ENCODE measurements at places on chromosomes 1 and 21.

- no peak for DNase-seq
These were observed 7.3 kb downstream of the OR2M5 start for GRCh38 chr1:248152056-248152827.

- no peak for DNase-seq
These were observed 70.2 kb downstream of the NFIA start for GRCh38 chr1:61152469-61153105.

- DNase-seq: peak; percentile 16
These were observed 974 bp upstream of the FNBP1L start for GRCh38 chr1:93446837-93447451.

DNA sequence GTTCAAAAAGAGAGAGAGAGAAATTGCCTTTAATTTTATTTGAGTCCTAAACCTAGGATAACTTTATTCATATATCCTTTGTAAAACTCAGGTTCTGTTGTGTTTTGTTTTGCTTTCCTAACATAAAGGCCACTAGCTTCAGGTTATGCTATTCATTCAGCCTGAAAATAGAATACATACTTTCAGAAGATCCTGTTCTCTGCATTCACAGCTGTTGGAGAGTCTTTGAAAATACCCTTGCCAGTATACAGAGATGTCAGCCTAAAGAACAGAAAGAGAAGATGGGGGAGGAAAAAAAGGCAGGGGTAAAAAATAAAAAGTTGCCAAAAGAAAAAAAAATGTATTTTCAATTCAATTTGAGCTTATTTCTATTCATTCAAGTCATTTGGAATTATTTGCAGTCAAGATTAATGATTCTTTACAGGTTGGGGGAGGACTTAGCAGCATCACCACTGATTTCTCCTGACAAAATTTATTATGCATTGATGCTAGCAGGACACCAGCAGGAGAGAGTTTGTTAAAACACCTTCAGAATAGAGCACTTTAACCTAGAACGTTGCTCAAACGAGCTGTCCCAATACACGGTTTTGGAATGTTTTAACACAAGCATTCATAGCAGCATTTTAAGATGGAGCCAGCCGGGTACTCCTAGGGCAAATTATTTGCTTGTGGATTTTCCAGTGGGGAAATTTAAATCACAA lies 318.5 kb downstream of the NTNG1 start:
- no peak for DNase-seq

DNA sequence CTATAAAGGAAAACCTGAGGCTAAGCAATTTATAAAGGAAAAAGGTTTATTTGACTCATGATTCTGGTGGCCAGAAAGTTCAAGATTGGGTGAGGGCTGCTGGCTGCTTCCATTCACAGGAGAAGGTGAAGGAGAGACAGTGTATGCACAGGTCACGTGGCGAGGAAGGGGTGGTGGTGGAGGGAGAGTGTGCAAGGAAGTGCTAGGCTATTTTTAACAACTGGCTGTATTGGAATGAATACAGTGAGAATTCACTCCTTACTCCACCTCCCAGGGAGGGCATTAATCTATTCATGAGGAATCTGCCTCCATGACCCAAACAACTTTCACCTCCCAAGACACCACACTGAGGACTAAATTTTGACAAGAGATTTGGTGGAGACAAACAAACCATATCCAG lies 51.0 kb downstream of the SYDE2 start:
- no peak for DNase-seq

GRCh38 chr1:209062863-209063262 lies 520.7 kb upstream of the CAMK1G start:
- no peak for DNase-seq

GRCh38 chr1:180539136-180539535 lies 19.6 kb upstream of the OVAAL start:
- no peak for DNase-seq

- DNase-seq: no peak
These were observed 117.0 kb downstream of the UBE2U start for GRCh38 chr1:64320470-64320869.

DNA sequence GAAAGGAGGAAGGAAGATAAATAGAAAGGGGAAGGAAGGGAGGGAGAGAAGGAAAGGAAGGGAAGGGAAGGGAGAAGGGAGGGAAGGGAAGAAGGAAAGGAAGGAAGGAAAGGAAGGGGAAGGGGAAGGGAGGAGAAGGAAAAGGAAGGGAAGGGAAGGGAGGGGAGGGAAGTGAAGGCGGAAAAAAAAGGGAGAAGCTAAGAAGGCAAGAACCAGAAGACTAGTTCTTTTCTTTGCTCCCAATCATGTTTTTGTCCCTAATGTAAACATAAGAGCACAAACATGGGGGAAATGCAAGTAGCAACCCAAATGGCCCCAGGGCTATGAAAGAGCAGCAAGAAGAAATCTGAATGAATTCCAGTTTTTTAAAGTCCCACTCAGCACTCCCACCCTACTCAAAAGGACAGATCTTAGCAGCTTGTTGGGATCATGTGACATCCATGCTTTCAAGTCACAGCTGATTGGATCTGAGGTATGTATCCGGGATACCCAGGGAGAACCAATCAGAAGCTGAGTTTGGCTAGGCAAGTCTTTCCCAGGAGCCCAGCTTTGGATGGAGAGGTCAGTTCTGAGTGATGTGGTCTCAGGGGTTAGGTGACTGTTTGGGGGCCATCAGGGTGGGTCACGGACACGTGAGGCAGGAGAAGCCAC lies 24.2 kb upstream of the FHAD1 start:
- no peak for DNase-seq

- no peak for DNase-seq
These were observed 6.8 kb upstream of the PEAR1 start for GRCh38 chr1:156886583-156887281.

- DNase-seq: no peak
These were observed 19.8 kb upstream of the CLSTN1 start for GRCh38 chr1:9843576-9843945.

DNA sequence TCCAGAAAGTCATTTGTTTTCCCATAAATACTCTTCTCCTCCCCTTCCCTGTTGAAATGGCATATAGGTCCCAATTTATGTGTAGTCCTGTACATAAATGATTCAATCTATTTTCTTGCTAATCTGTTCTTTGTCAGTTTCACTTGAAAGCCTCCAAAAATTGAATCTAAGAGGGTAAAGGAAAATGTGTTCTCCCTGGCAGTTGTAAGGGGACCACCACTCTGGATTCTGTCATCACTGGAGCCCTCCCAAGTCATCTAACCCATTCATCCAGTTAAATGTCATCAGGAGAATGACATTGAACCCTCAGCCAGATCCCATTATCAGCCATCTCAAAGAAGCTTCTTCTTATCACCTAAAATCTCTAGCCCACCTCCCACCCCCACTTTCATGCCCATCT lies 35.0 kb upstream of the RNF2 start:
- no peak for DNase-seq

DNA sequence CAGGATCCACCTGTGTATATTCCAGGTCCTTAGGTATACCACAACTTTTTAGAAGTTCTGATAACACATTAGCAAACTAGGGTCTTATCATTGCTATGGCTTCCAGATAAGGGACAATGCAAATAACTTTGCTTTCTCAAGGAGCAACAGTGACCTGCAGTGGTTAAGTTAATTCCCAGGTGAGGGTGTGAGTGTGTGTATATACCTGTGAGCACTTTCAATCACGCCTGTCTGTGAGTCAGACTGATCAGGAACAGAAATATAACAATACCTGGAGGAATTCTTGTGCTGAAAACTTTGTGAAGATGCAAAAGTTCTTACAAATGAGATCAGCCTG lies 317.0 kb downstream of the PAPPA2 start:
- DNase-seq: no peak

DNA sequence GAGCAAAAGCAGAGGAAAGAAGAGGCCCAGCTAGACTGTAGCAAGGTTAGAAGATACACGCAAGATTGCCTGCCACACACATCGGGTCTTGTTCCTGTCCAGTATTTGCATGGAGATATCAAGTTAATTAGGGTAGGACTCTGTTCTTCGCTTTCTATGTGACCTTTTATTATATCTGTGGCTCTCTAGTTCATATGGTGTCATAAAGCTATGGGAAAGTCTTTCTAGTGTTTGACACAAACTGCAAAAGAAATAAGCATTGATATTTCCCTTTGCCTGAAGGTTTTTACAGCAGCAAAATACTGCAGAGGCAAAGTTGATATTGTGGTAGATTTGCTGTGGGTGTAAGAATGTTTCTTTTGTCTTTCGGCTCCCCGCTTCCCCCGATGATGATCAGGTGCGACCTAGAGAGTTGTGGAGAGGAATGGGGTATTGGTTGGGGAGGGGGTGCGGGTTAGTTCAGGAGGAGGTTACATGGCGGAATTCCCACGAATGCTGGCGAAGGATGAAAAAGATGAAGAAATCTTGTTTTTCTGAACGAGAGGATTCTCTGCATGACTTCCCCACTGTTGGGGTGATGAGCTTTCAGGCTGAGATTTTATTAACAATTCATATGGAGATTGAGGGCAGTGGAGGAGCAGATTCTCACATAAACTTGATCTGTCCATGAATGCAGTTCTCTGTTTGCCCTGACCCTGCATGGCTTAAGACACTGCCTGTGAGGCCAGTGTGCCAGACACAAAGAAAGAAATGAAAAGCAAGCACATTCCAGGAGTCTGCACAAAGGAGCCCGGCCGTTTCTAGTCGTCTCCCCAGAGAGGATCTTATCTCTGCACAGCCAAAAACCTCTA lies 550.2 kb downstream of the USP25 start:
- peak; percentile 27 for DNase-seq

DNA sequence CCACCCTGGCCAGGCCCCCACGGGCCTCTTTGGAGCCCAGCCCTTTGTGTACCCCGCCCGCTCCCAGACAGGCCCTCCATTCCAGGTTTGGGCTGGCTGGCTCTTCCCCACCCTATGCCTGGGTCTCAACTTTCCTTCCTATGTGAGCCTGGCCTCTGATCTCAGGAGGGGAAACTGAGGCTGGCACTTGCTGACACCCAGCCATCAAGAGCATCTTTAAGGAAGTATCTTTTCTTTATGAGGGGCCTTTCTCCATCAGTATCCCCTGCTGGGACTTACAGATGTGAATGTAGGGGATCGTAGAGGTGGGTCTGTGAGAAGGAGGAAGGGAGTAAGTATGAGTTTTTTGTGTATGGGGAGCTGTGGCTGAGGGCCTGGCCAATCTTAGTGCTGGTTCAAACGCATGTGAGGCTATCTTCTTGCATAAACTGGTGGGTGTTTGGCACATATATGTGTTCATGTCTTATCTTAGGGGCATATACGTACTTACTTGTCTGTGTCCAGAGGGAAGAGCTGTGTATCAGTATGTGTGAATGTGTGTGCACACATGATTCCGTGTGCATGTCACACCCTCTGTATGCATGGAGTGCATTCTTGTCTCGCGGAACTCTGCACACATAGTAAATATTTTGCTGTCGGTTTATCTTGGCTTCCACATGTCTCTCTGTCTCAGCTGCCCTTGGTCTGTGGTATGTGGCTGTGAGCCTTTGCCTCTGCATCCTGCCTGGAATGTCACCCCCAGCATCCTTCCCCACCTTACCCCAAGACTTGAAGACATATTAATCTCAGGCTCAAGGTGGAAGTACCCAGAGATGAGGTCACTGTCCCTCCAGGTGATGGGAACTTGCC lies 5.4 kb downstream of the NECTIN4 start:
- DNase-seq: no peak

- DNase-seq: no peak
These were observed 2.2 kb upstream of the RUNX3 start for GRCh38 chr1:24932284-24932683.

DNA sequence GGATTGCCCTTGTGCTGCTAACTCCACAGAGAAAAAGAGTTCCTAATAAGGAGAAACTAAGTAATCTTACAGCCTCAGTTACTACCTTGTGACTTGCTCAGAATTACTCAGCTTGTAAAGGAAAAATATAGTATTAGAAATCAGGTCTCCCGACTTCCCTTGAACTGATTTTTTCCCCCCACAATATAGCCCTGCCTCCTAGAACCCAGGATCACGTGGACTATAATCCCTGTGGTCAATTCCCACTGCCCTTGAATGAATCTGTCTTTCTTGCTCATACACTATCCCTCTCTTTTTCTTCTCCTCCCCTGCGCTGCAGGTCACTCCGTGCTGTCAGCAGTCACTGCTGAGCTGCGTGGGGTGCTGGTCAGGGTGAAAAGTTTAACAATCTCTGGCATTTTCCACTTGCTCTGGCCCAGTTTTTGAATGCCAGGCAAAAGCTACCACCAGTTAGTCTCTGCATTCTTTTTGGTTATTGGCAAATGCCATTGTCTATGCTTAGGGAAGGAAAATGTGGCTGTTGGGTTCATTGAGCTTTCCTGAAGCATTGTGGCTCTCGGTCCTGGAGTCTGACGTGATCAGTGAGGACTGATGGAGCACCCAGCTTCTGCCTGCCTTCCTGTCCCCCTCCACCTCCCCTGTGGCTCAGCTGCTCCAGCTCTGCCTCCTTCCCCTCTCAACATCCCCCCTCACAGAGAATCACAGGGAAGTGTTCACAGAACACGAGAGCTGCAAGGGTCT lies 1.9 kb upstream of the MYOC start:
- no peak for DNase-seq

DNA sequence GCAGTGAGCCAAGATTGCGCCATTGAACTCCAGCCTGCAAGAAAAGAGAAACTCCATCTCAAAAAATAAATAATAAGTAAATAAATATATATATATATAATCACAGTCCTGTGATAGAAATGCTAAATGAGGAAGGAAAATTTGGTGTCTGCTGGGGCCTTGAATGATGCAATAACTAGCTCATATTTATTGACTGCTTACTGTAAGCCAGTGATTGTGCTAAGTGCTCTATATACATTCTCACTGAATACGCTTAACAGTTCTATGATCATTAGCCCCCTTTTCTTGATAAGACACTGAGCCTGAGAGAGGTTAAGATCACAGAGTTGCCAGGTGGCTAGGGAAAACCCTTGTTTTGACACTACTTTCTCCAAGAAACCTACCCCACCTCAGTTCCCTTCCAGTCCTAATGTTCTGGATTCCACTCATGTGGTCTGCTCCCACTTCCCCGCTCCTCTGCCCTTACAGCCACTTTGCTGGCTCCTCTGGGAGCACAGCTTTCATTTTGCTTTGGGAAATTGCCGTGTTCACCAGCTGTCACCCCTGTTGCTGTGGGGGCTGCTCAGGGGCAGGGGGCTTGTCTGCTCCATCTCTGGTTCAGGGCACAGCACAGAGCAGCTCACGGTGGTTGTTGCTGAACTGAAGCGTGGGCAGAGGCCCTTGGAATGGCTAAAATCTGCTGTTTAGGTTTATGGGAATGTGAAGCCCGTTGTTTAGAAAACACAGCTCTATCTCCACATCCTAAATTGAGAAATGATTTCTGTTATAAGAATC lies 2.5 kb upstream of the BMP8A start:
- DNase-seq: no peak
